Fibroblast of skin of right biceps (primary cell): ENCODE measurements at places on chromosomes 1 and 21.

GRCh38 chr1:205346956-205347574 lies 9.7 kb downstream of the KLHDC8A start:
- peak; percentile 22 for DNase-seq

DNA sequence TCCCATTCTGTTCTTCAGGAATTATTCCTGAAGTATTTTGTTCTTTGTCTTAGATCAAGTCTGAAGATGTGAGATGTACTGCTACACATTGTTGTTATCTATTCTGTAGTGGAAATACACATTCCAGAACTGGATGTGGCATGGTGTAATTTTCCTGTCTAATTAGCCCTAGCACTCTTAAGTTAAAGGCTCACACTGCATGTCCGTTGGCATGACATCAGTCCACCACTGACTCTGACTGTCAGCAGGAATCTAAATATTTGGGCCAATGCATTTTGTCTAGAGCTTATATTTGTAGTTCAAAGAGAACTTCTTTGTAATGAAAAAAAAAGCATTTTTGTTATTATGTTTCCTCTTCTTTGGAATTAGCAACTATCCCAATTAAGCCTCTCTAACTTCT lies 201.0 kb downstream of the S1PR1 start:
- no peak for DNase-seq

DNA sequence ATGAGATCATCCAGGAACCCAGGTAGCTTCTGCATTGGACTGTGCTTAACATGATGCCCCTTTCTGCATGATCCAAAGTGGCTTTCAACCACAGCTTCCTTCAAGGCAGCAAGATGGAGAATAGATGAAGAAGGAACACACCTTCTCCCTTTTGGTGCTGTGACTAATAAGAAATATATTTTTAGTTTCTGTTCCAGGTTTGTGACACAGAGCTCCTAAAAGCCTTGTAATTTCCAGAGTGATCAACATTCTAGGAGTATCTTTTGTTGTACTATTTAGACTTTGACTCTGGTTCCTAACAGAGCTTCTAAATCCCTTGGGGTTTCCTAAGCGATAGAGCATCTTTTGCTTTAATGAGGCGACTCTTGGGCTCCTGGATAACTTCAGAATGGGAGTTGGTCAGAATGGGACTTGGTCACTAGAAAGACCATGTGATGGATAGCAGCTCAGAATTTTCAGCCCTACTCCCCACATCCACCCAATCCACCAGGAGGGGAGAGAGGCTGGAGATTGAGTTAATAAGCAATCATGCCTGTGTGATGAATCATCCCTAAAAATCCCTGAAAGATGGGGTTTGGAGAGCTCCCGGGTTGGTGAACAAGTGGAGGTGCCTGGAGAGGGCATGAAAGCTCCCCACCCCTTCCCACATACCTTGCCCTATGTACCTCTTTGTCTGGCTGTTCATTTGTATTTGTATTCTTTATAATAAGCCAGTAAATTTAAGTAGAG lies 134.8 kb downstream of the FGGY start:
- DNase-seq = peak; percentile 65

- DNase-seq = no peak
Measured at GRCh38 chr1:82806133-82806532, 1005.4 kb downstream of the ADGRL2 start.

GRCh38 chr1:78088486-78088885 lies 42.7 kb downstream of the GIPC2 start:
- no peak for DNase-seq
